ENCODE measurements at places on chromosomes 5 and 9. TPM values are rescaled to one million over a fixed set of nuclear protein-coding genes. Genes with fewer than 3 reads are reported as not detected.
A peak's percentile ranks its signal among the peaks of the same experiment; 100 is the strongest.

DNA sequence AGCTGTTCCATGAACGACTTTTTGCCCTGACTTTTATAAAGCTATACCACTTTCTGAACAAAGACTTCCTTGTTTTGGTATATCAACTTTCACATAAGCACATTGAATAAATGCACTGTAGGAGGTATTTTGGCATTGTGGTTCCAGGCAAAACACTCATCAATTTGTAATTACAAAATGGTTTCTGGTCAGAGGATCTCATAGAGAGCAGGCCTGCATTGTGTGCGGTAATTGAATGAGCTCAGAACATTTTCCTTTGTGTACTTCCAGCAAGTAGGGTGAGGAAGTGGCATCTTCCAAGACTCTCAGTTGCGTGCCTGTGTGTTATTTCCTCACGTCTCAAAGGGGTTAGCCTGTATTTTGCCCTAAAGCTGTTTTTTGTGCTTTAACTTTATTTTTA is 89.2 kb downstream of the PDE6A start:
- no peak for DNase-seq

DNA sequence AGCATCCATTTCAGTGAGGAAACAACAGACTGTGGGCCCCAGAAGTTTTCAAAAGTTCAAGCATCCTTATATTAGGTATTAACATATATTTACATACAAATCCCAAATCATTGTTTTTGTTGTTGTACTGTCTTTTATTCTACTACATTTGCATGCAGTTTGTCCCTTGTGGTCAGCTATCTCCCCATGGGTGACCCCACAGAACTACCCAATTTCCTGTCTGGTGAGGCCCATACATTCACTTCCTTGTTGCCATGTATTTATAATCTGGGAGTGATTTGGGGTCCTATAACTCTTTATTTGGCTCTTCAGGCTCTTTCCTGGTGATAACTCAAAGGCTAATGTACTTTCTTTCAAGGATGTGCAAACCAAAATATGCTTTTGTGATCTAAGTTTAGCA is 3.3 kb upstream of the CD180 start:
- no peak for DNase-seq

GRCh38 chr9:95820074-95820473 is 55.4 kb upstream of the ERCC6L2 start:
- DNase-seq = no peak

DNA sequence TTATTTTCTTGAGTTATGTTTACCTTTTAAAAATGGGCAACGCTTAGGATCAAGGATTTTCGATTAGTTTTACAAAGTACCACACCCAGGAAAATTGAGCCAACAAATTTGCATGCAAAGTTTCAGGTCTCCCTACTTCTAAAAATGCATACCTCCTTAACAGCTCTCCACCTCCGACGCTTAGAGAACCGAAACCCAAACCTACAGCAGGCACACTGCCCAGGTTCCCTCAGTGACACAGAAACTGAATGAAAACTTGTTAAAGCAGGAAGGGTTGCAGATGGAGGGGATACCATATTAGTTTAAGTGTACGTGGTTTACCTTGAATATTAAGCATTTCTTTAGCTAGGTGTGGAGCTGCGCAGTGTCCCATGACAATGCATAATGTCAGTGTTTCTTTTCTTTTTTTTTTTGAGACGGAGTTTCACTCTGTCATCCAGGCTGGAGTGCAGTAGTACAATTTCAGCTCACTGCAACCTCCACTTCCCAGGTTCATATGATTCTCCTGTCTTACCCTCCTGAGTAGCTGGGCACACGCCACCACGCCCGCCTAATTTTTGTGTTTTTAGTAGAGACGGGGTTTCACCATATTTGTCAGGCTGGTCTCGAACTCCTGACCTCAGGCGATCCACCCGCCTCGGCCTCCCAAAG is 1.6 kb upstream of the SUB1 start:
- no peak for DNase-seq

- DNase-seq = no peak
These were observed 30.2 kb upstream of the SEMA4D start for GRCh38 chr9:89528131-89528530.

- DNase-seq = no peak
These were observed 2.5 kb downstream of the FST start for GRCh38 chr5:53482717-53483638.

- no peak for DNase-seq
These were observed 337.3 kb upstream of the RFX3 start for GRCh38 chr9:3863111-3863528.

- no peak for DNase-seq
These were observed 213.0 kb downstream of the FBXL17 start for GRCh38 chr5:108168915-108169314.

GRCh38 chr9:69370430-69370829 is 45.4 kb downstream of the ENTREP1 start:
- no peak for DNase-seq

- no peak for DNase-seq
These were observed 19.3 kb downstream of the MLANA start for GRCh38 chr9:5909976-5910375.

GRCh38 chr9:90188656-90189055 is 454.0 kb downstream of the DIRAS2 start:
- DNase-seq = no peak

DNA sequence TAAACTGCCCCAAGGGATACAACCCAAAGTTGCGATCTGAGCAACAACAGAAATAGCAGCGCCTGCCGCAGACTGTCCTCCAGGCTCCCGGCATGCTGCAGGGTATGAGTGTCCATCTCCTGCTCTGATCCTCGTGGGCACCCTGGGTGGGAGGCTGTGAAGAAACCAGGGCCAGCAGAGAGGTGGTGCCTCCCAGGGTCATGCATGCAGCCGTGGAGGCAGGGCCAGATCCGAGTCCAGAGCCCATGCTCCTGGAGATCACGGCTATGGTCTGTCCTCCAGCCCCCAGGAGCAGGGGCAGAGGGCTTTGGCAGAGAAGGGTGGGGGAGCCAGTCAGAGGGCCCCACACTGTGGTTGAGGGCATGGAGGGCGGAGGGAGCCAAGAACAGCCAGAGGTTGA is 29.0 kb downstream of the HRH2 start:
- DNase-seq = no peak

- DNase-seq = no peak
These were observed 374.9 kb downstream of the TLE4 start for GRCh38 chr9:79946712-79947111.

DNA sequence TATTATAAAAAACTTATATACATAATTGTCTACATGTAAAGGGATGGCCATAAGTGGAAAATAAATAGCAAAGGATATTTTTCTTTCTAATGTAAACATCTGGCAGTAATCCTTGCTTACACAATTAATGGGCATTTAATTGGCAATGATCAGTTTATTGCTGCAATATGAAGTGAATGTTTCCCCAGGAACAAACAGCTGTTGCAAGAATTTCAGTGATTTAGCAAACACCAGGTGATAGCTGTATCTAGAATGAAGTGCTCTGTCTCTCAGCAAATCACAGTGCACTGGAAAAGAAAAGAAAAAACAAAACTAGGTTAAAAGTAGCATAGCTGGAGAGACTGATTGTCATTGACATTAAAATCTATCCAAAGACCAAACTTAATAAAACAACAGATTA is 594.5 kb upstream of the ARRDC3 start:
- no peak for DNase-seq

GRCh38 chr9:136981588-136982231 is 1.1 kb upstream of the LCNL1 start:
- DNase-seq = no peak

- DNase-seq = no peak
These were observed 2.1 kb downstream of the KIF12 start for GRCh38 chr9:114096866-114097612.

DNA sequence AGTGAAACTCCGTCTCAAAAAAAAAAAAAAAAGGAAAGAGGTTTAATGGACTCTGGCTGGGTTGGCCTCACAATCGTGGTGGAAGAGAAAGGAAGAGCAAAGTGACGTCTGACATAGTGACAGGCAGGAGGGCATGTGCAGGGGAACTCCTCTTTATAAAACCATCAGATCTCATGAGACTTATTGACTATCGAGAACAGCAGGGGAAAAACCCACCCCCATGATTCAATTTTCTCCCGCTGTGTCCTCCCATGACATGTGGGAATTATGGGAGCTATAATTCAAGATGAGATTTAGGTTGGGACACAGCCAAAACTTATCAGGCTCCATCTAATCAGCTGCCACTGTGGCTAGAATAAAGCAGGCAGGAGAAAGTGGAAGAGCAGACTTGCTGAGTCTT is 610.4 kb upstream of the NUDT12 start:
- no peak for DNase-seq

- no peak for DNase-seq
These were observed 66.0 kb upstream of the CAMK4 start for GRCh38 chr5:111158105-111158744.

DNA sequence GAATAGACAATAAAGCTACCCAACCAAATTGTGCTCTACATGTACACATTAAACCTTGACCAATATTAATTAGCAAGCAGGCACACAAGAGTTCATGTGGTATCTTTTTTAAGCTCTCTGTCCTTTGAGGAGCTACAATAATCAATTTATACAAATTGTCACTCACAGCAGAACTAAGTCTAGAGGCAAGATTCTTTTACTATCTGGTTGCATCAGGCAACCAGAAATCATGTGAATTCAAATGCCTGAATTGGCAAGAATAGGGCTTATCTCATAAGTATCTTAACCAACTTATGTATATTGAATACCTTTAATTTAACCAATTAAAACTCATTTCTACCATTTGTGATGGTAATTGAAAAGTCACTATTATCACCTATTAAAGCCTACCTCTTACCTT is 145.5 kb upstream of the HAPLN1 start:
- no peak for DNase-seq

DNA sequence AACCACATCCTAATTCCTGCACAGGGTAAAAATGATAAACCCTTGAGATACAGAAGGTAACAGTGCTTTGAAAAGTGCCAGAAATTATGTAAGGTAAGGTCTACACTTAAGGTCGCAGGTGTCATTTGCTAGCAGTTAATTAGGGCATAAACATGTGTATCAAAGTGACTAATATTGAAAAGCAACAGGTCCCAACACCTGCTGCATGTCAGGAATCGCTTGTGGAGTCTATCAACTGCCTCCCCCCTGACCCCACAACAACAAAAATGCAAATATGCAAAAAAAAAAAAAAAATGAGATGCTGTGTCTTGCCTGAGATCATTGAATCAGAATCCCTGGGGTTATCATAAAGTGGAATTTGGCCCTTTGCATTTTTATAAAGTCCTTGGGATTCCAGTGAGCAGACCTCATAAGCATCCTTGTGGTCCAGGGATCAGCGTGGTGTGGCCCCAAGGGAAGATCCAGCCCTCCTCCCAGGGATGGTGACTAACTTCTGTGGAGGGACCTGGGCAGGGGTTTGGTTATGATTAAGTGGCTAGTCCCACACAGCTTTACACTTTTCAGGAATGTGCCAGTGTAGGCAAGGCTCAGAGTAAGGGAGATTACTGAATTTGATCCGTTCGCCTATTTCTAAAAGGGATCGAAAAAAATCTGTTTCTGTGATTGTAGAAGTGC is 92.5 kb upstream of the TNFSF8 start:
- DNase-seq = no peak

DNA sequence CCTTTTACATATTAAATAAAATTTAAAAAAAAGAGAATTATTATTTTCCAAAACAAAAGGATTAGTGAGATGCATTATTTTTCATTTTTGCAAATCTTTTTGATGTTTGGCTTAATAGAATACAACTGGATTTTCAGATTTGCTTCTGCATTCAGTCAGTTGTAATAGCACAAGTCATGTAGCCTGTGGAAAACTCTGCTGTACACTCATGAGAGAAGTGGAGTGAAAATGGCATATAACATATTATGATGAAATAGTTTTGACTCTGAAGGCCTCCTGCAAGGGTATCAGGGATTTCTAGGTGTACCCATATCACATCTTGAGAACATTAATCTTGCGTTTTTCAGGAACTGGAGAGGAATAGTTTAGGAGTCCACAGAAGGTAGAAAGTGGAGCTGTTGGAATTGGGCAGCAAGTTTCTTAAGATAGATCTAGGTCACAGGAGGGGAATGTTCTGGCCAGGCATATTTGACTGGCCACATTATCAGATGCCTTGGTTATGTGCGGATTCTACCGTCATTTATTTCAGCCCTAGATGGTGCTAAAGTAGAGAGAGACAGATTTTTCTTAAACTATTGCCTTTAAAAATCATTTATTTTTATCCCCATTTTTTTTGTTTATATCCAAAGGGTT is 16.4 kb downstream of the LNPEP start:
- DNase-seq = no peak

- DNase-seq = peak; percentile 85
These were observed 22.1 kb downstream of the IPPK start for GRCh38 chr9:92647671-92648473.

GRCh38 chr5:84816746-84817547 is 432.3 kb upstream of the EDIL3 start:
- no peak for DNase-seq

DNA sequence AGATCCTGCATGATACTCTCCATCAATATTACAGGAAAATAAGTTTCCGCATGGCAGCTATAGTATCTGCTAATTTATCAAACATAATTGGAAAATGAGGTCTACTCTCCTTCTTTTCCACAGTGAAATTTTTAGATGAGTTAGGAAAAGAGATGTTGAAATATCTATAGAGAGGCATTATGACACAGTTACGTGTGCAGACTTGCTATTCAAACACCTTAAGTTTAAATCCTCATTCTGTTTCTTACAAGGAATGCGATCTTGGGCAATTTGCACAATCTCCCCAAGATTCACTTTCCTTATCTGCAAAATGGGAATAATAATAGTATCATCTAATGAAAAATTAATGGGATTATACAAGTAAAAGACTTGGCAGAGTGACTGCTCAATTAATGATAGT is 91.7 kb upstream of the SLCO6A1 start:
- no peak for DNase-seq

RASEF gene
- 0.42 TPM for total RNA-seq

MARVELD2 gene
- 0.42 TPM for total RNA-seq

SEC16A gene
- total RNA-seq = 50.5 TPM

NANS gene
- total RNA-seq = 25.3 TPM

ZNF608 gene
- 28.7 TPM for total RNA-seq

LHX3 gene
- not detected for total RNA-seq

PCDH12 gene
- 3.3 TPM for total RNA-seq

DDX4 gene
- not detected for total RNA-seq

PCDHB13 gene
- 5.4 TPM for total RNA-seq

PRR7 gene
- total RNA-seq = 2.5 TPM

FBP2 gene
- total RNA-seq = not detected

NEUROG1 gene
- not detected for total RNA-seq

RNF208 gene
- 4.2 TPM for total RNA-seq

Data from esophagus muscularis mucosa (tissue), 4 donors.